ENCODE measurements at places on chromosomes 13 and 19.
A peak's percentile ranks its signal among the peaks of the same experiment; 100 is the strongest.

DNA sequence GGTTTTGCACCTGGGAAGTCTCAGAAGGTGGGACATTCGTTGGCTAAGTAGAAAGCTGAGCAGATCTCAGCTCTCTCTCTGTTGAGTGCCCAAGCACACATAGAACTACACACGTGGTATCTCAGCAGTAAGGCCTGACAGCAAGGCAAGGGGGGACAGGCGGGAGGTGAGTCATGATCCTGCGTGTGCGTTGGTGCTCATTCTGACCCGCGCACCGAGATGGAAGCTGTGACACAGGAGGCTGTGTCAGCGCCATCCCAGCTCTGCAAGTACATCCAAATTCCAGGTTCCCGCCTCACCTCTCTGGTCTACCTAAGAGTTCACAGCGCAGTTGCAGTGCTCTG, 135.7 kb downstream of the USP12 start:
- DNase-seq: no peak

DNA sequence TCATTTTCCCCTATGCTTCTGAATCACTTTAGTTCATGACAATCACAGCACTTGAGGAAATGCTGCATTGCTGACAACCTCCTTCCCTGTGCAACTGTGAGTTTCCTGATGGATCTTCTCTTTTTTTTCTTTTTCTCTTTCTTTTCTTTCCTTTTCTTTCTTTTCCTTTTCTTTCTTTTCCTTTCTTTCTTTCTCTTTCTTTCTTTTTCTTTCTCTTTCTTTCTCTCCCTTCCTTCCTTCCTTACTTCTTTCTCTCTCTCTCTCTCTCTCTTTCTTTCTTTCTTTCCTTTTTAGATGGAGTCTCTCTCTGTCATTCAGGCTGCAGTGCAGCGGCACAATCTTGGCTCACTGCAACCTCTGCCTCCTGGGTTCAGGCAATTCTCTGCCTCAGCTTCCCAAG, 247.9 kb upstream of the HTR2A start:
- DNase-seq: no peak

GRCh38 chr19:3115916-3116602, 19.8 kb upstream of the GNA15 start:
- DNase-seq: no peak

DNA sequence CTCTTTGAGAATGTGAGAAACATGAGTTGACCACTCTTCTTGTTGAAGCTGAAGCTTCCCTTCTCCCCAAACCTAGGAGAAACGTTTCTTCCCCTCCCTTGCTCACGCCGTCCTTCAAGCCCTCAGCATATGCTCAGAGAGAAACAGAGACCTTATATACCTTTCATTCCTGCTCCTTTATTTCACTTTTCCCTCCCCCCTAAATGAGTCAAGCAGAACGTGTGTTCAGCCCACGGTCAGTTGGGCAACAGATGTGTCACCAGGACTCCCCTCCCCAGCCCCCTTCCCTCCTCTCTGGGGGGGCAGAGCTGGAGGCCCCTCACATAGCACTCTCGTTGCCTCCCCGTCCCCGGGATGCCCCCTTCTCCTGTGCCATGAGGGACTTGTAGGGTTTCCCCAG, 8.6 kb downstream of the OR7C2 start:
- DNase-seq: no peak

GRCh38 chr13:89066868-89067466, 1395.8 kb downstream of the SLITRK5 start:
- no peak for DNase-seq

DNA sequence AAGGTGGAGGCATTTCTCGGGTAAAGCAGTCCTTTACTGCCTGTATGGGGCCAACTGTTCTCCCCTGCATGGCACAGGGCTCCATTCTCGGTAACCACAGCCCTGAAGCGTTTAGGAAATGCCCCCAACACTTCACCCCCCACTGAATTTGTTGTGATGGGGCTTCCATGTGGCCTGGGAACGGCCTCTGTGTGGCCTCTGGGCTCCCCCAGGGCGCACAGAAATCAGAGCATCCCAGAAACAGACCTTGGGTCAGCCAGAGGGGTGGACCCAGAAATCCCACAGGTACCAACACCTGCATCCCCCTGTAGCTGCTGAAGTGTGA, 153.7 kb upstream of the VSTM2B start:
- no peak for DNase-seq

GRCh38 chr19:5882421-5882968, 12.2 kb upstream of the FUT5 start:
- no peak for DNase-seq

GRCh38 chr13:27659145-27659865, 37.6 kb downstream of the POLR1D start:
- no peak for DNase-seq

DNA sequence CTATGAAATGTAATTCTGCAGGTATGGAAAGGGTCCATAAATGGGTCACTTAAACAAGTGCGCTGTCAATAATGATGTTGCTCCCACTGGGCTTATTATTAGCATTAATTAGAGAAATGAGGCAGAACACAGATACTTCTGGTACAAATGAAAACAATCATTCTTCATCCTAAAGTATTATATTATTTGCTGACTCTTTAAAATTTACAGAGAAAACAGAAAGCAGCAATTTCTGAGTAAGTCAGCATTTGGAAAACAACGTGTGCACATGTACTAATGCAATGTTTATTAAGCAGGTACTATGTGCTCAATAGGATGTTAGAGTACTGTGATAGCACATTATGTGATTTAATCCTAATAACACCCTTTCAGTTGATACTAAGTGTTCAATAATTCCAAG, 2.4 kb upstream of the ZNF676 start:
- no peak for DNase-seq

DNA sequence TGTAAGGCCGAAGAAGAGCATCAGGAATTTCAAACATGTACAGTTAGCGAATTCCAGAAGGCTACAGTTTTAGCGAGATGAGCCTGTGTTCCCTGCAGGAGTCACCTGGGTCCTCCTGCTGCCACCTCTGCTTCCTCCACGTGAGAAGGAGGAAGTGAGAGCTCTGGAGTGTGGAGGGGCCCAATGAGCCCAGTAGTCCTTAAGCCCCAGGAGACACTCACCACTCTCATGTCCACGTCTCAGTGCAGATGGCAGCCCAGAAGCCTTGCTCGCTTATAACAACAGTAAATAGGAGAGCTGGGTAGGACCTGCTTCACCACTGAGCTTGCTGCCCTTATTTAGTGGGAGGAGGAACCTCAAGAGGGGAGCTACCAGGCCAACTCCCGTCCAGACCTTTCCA, 44.3 kb downstream of the SERP2 start:
- no peak for DNase-seq

DNA sequence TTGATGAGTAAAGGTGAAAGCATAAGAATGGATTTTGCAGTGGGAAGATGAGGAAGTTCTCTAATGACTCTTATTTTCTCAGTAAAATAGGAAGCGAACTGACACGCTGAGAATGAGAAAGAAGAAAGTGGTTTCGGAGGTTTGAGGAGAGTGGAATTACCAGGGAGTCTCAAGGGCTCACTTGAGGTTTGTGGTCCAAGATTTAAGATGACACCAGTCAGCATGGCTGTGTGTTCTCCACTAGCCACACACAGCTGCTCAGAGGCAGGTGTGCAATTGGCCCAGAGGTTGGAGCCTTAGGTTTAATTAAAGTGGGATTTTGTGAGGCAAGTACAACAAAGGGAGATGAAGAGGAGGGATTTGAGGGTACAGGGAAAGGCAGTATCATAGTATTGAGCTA, 99.6 kb upstream of the NBEA start:
- no peak for DNase-seq

- no peak for DNase-seq
Measured at GRCh38 chr13:73224703-73225102, 165.9 kb downstream of the KLF5 start.

DNA sequence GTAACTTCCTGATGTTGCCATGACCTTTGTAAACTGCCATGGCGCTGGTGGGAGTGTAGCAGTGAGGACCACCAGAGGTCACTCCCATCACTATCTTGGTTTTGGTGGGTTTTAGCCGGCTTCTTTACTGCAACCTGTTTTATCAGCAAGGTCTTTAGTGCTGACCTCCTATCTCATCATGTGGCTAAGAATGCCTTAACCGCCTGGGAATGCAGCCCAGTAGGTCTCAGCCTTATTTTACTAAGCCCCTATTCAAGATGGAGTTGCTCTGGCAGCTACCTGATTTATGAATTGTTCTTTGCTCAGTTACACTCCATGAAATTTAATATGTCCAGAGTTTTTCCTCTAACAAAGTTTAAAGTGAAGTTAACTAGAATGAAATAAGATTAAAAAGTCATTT, 4.6 kb upstream of the EPS15L1 start:
- DNase-seq: no peak

DNA sequence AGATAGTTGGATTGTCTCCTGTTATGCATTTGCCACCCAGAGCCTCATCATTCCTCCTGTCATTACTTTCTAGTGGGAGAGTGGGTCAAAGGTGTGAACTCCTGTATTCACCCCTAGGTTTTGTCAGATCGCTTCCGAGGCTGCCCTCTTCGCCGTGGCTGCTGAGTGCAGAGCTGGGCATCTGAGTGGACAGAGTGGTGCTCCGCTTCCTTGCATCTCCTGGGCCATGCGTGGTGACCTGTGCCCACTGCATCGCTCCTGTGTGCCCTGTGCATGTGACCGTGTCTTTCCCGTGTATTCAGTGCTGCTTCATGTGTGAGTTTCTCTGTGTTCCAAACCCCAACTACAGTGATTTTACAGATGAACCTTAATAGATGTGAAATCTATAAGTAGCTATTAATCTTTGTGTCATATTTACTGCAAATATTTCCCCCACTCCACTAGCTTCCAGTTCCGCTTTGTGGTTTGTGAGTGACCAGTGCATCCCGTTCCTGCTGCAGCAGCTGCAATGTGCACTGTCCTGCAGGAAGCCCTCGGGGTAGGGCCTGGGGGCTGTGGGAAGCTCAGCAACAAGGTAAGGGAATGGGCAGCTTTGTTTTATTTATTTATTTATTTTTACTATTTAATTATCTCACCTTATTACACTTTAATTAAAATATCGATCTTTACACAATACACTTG, 53.1 kb downstream of the C13orf46 start:
- no peak for DNase-seq

DNA sequence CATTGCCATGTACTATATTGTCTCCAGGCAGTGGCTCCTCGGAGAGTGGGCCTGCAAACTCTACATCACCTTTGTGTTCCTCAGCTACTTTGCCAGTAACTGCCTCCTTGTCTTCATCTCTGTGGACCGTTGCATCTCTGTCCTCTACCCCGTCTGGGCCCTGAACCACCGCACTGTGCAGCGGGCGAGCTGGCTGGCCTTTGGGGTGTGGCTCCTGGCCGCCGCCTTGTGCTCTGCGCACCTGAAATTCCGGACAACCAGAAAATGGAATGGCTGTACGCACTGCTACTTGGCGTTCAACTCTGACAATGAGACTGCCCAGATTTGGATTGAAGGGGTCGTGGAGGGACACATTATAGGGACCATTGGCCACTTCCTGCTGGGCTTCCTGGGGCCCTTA, 624 bp downstream of the GPR32 start:
- no peak for DNase-seq

GRCh38 chr19:12993562-12993961, 1.7 kb upstream of the NFIX start:
- no peak for DNase-seq

DNA sequence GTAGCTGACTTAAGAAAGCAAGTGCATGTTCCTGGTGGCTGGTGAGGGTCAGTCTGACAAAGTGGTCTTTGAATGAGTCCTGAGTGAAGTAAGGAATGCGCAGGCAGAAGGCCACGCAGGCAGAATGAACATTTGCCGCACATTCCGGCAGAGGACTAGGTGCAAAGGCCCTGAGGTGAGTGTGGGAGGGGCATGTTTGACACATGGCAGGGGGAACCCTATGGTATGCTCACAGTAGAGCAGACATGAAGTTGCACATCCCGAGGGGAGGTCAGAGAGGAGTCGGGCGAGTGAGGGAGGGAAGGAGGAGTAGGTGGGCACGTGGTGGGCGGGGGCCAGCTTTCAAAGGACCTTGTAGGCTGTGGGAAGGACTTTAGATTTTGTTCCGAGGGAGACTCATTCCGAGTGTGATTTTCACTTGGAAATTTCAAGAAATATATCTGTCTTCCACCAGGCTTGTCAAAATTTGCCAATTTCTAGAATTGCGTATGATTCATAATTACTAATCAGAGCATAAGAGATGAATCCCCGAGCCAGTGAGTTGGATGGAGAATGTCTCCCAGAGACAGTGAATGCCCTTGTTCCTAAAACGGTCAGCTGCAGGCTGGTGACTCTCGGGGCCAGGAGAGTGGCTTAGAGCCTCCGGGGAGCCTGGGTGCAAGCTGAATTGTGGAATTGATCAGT, 40.3 kb downstream of the ERICH6B start:
- no peak for DNase-seq

GRCh38 chr19:778910-779653, 18.2 kb upstream of the PTBP1 start:
- no peak for DNase-seq

- peak; percentile 58 for DNase-seq
Measured at GRCh38 chr13:49214917-49215376, 5.2 kb upstream of the MLNR start.

- DNase-seq: no peak
Measured at GRCh38 chr19:46299004-46299509, 2.2 kb downstream of the HIF3A start.

- DNase-seq: no peak
Measured at GRCh38 chr13:43470610-43471009, 316.2 kb downstream of the ENOX1 start.

GRCh38 chr19:40379446-40380198, 10.4 kb downstream of the HIPK4 start:
- no peak for DNase-seq

DNA sequence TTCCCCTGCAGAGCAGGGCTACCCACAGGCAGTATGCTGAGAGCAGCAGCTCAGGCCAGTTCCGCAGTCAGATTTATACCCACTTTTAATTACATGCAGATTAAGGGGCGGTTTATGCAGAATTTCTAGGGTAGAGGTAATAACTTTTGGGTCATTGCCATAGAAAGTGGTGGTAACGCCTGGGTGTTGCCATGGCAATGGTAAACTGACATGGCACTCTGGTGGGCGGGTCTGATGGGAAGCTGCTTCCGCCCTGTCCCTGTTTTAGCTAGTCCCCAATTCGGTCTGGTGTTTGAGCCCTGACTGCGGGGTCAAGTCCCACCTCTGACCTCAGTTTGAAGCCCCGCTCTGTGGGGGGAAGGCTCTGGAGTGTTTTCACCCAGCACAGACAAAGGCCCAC, 141.1 kb upstream of the VSTM2B start:
- DNase-seq: no peak

GRCh38 chr19:21084343-21084742, 2.3 kb downstream of the ZNF714 start:
- no peak for DNase-seq
